ENCODE measurements at places on chromosomes 1 and 21. TPM values are rescaled to one million over a fixed set of nuclear protein-coding genes. Genes with fewer than 3 reads are reported as not detected.

ALX3 gene
- total RNA-seq: not detected

LAX1 gene
- total RNA-seq: not detected

SPRR4 gene
- total RNA-seq: not detected

C1orf116 gene
- 6.5 TPM for total RNA-seq

FCRL1 gene
- total RNA-seq: not detected

OR10J4 gene
- total RNA-seq: not detected

KRTAP25-1 gene
- total RNA-seq: not detected

TMEM61 gene
- 0.86 TPM for total RNA-seq

VPS45 gene
- 16.7 TPM for total RNA-seq

Measured in A549 treated with Mapracorat at 1 μM for 4 hours (cell line).